ENCODE measurements at places on chromosomes 2 and 18.

DNA sequence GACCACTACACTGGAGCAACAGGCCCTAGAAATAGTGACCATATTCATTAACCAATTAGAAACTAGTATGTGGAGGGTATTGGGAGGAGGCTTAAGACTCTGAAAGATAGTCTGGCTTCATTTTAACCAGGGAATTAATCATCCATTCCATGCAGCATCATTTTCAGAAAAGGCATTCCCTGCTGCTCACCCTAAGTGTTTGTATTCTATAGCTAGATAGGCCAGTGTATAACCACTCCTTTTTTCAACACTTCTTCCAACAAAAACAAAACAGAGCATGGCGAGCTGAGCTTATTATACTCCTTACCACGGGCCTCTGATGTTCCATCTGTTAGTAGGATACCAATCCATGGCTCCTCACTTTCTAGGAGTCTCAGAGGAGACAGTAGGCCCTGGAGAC lies 112.0 kb upstream of the PKDCC start:
- DNase-seq, result no peak

DNA sequence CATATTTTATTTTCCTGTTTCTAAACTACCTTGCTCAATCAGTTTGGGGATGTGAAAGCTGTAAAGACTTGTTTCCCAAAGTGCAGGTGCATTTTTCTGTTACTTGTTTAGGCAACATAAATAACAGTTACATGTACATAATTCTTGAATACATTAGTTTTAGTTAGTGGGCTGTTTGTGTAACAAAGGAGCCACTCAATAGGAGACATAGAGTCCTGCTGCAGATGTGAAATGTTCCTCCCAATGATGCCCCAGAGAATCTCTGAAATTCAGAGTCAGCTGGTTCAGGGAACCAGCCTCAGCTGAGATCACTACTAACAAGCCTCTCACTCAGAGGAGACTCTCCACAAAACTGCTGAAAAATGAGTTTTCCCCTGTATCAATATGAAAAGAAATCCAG lies 91.5 kb upstream of the TWSG1 start:
- DNase-seq, result no peak

DNA sequence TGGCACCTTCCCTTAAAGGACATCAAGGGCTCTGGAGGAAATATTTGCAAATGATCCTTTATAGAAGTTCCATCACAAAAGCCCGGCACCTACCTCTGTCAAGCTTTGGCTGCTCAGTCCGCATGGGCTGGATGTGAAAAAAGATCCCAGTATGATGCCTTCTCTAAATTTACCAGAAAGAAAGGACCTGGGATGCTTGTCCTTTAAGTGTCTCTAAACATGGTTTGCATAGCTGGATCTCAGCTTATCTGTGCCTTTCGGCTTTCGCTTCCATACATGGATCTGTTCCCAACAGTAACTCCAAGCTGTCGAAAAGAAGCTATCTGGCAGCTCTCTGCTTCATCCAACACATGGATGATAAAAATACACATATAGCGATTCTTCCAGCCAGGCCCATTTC lies 60.4 kb upstream of the SLC8A1 start:
- no peak for DNase-seq

GRCh38 chr2:16181062-16181740 lies 240.9 kb downstream of the MYCN start:
- DNase-seq, result no peak

DNA sequence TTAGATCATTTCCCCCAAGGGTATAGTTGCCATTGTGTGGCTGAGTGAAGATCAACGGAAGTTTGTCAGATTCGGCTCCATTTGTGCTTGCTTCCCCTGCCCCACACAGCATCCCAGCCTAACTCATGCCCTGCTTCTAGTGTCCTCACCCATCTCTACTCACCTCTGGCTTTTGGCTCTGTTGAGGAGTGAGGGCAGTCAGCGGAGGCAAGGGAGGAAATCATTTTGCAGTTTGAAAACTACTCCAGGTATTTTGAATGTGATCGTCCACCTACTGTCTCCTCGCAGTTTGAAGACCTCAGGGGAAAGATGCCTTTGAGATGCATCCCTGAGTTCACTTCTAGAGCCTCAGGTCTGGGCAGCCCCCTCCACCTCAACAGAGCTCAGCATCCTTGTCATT lies 116.3 kb downstream of the FEZ2 start:
- DNase-seq, result no peak

- DNase-seq, result no peak
Observed at GRCh38 chr2:171807119-171807518, 86.9 kb downstream of the SLC25A12 start.

- no peak for DNase-seq
Observed at GRCh38 chr2:43085929-43086328, 140.5 kb downstream of the ZFP36L2 start.

- no peak for DNase-seq
Observed at GRCh38 chr18:76382275-76382674, 112.8 kb downstream of the ZNF516 start.

DNA sequence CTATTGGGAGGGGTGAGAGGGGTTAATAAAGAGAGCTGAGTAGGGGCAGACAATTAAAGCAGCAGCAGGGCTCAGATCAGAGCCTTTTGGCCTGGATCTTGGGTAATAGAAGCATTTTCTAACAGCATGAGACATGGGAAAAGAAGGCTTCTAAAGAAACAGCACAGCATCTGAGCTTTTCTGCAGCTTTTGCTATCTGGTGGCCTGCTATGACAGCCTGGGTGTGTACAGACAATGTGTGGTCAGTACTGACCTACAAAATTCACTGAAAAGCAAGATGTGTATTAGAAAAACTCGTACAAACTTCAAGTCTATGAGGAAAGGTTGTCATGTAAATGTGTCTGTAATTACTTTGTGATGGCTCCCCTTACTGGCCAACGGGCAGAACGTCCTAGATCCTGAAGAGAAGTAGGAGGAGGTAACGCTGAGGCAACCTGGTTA lies 95.6 kb downstream of the GALNT3 start:
- peak; percentile 39 for DNase-seq

DNA sequence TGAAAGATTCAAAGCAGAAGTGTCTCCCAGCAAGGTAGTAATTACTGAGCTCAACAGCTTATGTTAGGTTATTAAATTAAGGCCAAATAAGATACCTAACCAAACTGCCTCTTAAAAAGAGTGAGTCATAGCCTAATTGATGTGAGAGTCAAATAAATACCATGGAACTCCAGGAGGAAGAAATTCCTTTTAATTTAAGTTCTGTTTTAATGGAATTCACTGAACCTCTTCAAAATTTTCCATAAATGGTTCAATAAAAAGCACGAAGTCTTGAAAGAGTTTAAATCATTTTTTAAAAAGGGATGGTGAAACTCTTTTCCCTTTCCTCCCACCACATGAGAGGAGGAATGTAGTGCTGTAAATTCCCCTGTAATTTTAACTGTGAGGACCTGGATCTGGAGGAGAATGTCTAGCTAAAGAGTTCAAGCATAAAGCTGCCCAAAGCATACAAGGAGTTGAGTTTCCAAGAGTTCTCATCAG lies 180.8 kb upstream of the MMADHC start:
- no peak for DNase-seq

- no peak for DNase-seq
Observed at GRCh38 chr2:221178139-221178538, 394.0 kb downstream of the EPHA4 start.

DNA sequence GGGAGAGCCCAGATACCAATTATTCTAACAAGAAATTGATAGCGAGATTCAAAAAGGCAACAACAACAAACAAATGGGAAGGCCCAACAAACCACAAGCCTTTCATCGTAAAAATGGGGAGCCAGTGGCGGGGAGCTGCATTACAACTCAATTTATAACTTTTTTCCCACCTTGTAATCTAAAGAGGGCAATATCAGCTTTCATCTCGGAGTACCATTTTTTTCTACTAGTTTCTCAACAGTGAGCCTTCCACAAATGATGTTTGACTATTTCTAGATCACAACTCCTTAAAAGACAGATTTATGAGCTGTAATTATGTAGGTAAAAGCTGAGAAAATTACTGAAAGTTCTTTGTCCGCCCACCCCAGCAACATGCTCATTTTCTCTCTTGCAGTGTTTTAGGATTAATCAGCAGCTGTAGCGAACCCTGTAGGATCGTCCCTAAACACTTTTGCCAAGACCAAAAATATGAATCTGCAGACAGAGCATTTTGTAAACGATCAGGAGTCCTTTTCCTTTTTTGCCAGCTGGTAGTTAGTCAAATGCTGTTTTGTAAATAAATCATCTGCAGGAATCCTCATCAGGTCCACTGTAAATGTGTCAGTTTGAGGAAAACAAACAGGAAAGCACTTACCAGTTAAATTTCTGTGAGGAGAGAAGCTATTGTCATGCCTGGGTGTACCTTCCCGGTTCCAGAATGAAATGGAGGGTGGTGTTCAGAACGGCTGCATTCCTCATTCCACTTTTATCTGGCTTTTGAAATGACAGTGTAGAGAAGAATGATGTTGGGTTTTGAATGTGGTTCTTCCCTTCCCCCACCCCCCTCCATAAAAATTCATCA lies 53.2 kb downstream of the EEF1B2 start:
- DNase-seq, result no peak

DNA sequence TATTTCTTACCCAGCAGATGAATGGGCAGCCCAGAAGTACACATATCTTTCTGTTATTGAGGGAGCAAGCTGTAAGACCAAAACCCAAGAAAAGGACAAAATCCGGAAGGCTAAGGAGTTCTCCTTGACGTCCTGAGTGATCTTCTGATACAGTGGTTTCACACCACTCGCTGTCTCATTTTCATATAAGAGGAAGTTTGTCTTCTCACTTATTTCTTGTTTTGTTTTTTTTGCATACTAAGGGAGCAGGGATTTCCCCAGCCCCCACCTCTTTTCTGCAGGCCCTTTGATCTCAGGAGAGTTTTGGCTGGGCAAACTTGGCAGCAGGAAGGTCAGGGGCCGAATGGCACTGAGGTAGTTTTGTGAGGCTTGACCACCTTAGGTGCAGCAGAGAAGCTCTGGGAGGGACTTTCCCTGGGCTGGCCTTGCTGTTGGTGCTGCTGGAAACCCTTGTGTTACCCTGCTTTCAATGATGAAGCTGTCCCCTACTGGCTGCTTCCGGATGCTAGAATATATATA lies 13.3 kb downstream of the CHRNA1 start:
- DNase-seq, result no peak

DNA sequence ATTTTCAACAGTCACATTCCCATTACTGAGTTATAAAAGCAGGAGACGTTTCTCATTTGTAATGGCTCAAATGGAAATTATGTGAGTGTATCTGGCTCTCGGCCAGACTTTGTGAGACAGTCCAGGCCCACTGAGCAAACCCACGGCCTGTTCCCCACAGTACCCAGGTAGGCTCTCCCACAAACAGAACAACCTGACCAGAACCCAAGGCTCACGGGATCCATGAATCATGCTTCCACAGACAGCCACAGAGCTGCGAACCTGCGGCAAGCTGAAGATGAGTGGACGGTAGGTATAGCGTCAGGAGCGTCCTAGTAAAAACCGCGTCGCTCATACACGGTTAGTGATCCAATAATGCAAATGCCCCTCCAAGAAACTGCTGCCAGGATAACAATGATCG lies 34.2 kb downstream of the NDUFA10 start:
- DNase-seq, result no peak

- DNase-seq, result no peak
Observed at GRCh38 chr2:147173798-147174197, 671.0 kb upstream of the ACVR2A start.

DNA sequence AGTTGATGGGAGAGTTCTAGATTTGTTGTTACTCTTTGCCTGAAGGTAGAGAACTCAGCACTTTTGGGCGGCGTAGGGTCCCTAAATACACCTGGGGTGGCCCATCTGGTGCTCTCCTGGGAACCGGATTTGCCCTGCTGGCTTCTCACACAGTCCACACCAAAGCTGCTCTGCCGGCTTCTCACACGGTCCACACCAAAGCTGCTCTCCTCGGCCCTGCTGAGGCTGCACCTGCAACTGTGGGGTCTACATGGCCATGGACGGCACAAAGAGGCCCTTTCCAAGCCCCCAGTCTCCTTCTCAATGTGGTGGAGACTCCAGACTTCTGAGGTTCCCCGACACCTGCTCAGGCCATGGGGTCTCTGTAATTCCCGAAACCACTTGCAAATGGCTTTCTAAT lies 124.8 kb upstream of the GPC1 start:
- no peak for DNase-seq

DNA sequence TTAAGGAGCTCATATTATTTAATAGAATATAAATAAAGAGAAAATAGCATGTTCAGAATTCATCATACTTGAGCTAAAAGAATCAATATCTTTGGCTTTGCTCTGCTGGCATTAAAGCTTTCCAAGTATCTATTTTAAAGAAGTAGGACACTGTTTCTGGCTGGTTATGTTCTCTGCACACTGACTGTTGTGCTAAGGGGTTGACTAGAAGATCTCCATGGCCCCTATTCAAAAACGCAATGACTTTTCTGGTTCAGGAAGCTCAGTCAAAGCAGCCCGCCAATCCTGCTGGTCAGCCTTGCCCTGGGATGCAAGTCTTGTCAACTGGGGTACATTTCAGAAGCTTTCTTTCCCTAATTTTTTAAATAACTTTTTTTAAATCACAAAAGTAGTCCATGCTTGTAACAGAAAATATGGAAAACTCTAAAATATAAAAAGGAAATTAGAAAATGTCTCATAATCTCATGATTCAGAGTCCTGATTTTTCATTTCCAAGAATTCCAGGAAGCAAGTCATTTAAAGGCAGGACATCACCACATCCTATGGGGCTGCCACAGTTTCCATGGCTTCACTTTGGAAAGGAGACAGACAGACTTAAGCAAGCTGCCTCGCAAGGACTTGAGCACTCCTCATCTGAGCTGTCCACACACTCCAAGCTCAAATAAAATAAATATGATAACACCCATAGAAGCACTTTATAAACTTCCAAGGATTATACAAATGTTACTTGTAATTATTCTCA lies 195.1 kb downstream of the TXNL1 start:
- DNase-seq, result no peak

DNA sequence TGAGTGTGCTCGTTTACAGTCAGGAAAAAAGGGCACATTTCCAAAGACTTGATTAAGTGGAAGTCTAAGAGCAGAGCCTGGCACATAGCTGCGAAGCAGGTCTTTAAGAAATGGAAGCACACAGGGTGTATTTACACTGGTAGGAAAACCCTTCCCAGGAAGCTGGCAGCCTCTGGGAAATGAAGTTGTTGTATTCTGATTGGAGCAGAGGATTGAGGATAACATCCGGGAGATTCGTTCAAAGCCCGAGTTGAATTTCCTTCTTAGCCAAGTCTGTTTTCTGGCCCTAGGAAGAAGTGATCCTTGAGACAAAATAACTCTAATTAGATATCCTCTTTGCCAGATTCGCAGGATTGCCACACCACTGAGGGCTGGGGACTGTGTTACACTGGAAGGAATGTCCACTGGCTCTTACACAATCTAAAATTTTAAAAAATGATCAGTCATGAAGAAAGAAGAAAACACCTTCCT lies 75.9 kb downstream of the ITGB1BP1 start:
- no peak for DNase-seq

DNA sequence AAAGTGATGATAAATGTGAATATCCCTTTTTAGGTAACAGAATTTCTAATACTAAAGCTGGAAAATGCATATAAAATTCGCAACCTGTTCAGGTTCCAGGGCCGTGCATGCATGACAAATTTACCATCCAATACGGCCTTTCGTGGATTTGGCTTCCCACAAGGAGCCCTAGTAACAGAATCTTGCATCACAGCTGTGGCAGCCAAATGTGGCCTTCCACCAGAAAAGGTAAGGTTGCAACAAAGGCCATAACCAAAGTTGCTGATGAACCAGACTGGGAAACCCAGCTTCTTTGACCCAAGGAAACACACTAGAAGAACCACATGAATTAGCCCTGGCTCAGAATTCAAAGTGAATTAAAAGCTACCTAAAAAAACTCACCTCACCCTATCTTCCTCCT lies 49.6 kb upstream of the BZW1 start:
- no peak for DNase-seq

GRCh38 chr2:233926806-233927205 lies 9.6 kb downstream of the TRPM8 start:
- DNase-seq, result no peak
